ENCODE measurements at places on chromosomes 1 and 21. TPM values are rescaled to one million over a fixed set of nuclear protein-coding genes. Genes with fewer than 3 reads are reported as not detected.

DNA sequence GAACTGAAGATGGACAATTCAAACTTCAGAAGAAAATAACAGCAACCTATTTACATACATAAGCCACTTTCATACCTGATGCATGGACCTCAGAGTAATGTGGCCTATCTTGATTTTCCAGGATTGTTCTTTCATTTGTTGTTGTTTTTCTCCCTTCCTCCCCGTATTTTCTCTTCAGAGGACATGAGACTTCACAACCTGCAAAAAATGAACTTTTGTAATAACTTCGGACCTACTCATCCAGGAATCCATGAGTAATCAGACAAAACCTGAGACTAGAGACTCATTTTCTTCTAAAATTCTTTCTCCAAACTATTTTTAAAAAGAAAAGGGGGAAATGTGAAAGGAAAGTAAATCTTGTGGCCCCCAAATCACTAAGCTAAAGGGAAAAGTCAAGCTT, 17.6 kb upstream of the PLA2G5 start:
- DNase-seq = no peak

Gene CYP4A11
- total RNA-seq = not detected

Gene F5
- total RNA-seq = not detected

Gene LIPI
- not detected for total RNA-seq

GRCh38 chr21:41219498-41220207, 51.7 kb downstream of the BACE2 start:
- DNase-seq = no peak

- DNase-seq = no peak
Measured at GRCh38 chr1:89129911-89130310, 4.0 kb upstream of the GBP2 start.

Gene CD84
- 1.6 TPM for total RNA-seq

DNA sequence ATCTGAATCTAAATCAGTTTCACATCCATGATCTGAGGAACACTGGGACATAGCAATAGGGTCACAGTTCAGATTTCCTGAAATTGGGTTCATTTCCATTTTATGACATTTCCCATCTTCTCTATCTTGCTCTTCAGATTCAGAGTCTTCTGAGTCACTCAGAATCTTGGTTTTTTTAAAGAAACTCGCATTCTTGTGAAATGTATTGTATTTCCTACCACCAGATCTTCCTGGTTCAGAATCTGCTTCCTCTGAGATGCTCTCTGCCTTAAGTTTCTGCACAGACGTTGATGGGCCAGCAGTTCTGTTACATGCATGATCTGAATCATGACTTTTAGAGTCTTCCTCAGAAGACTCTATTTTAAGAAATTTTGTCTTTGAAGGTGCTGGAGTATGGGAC, 15.5 kb upstream of the PSMG1 start:
- no peak for DNase-seq

Gene DIO1
- total RNA-seq = not detected

DNA sequence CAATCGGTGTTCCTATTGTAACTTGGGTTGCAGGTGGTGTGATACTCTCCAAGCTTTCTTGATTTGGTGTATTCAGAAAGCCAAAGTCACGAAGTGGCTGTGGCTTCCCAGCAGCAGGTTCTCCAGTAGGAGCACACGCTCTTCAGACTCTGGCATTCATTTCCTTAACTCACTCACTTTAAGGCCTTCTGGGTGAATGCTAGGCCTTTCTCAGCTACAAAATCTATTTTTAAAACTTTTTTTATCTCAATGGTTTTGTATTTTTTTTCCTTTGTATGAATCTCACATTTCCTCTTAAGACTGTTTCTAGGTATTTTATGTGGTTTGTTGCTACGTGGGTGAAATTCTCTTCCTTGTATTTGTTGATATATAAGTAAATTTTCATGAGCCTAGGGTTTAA, 22.9 kb upstream of the PKN2 start:
- DNase-seq = no peak

GRCh38 chr1:82449506-82450057, 648.8 kb downstream of the ADGRL2 start:
- no peak for DNase-seq

Gene MRPS6
- 20.0 TPM for total RNA-seq

DNA sequence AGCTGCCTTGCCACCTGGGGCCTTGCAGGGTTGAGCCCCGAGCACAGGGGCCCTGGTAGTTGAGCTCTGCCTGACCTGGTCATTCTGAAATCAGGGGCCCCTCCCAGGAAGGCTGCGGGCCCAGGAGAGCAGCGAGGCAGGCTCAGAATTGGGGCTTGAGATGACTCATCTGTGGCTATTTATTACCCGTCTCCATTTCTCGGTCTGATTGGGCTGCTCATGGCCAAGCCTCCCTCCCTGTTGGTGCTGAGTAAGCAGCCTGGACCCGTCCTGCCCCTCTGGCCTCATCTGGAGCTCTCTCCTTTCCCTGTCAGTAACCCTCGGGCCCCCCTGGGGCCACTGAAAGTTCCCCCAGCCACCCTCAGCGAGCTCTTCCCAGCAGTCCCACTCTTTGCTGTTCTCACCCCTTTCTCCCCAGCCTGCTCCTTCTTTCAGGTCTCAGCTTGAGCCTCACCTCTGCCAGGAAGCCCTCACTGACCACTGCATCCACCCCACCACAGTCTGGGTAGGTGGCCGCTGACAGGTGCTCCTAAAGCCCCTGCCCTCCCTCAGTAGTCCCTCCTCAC, 11.0 kb upstream of the TNFRSF8 start:
- DNase-seq = no peak

- no peak for DNase-seq
Measured at GRCh38 chr1:193190096-193190744, 3.8 kb upstream of the B3GALT2 start.

Gene AKR7A3
- 1.2 TPM for total RNA-seq

Gene OR14K1
- total RNA-seq = not detected
